ENCODE measurements at places on chromosomes 13 and 19.
A peak's percentile ranks its signal among the peaks of the same experiment; 100 is the strongest.

- DNase-seq = no peak
Measured at GRCh38 chr13:23202383-23202782, 21.6 kb downstream of the SGCG start.

- DNase-seq = no peak
Measured at GRCh38 chr13:42600943-42601342, 27.0 kb downstream of the TNFSF11 start.

GRCh38 chr13:62337109-62337880 lies 921.6 kb upstream of the PCDH20 start:
- DNase-seq = no peak

DNA sequence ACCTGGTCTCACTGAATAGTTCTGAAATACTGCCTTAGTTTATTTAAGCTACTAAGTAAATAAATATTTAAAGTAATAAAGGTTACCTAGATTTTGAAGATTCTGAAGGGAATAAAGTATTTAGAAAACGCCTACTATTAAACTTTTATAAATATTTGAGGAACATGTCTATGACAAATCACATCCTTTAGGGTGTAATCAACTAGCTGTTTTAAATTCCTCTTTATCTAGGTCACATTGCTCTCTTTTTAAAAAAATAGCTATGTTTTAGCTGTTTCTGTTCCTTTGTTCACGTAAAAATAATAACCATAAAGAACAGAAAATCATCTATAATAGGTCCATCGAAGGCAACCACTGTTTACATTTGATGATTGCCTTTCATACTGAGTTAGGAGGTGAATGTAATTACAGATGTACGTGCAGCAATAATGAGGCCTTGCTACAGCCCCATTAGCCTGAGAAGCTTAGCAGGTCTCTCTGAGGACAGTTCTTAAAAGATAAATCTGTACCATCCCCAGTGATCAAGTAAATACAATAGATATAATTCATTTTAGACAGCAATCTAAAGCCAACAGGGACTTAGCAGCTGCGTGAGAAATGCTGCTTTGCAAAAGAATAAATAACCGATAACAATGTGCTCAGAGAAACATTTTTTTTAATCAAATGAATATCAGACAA lies 449.5 kb downstream of the LIG4 start:
- DNase-seq = no peak

GRCh38 chr13:110138010-110138699 lies 168.8 kb downstream of the COL4A1 start:
- peak; percentile 42 for DNase-seq

GRCh38 chr13:51437550-51438127 lies 15.2 kb downstream of the INTS6 start:
- no peak for DNase-seq

GRCh38 chr13:78576261-78576660 lies 27.1 kb downstream of the POU4F1 start:
- DNase-seq = no peak

DNA sequence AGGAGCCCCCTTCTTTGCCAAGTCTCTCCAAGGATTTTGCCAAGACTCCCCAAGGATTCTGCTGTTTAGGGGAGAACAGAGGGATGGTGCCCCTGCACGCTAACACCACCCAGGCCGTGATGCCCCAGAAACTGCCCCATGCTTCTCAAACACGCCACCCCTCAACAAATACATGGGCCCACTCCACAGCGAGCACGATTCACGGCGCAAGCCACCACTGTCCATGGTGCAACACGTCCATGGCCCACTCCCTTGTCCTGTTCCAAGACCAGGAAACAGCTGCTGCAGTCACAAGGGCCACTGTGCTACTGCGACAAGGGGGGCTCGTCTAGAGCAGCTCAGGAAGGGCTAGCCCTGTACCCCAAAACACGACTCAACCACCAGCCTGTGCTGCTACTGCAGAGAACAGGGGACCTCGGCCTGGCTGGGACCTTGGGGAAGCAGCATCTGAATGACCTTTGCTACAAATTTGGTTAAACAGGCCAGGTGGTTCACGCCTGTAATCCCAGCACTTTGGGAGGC lies 36.5 kb upstream of the ISYNA1 start:
- DNase-seq = no peak

GRCh38 chr19:56877069-56877715 lies 36.7 kb upstream of the PEG3 start:
- no peak for DNase-seq

- no peak for DNase-seq
Measured at GRCh38 chr19:11322269-11323024, 17.0 kb downstream of the RAB3D start.

DNA sequence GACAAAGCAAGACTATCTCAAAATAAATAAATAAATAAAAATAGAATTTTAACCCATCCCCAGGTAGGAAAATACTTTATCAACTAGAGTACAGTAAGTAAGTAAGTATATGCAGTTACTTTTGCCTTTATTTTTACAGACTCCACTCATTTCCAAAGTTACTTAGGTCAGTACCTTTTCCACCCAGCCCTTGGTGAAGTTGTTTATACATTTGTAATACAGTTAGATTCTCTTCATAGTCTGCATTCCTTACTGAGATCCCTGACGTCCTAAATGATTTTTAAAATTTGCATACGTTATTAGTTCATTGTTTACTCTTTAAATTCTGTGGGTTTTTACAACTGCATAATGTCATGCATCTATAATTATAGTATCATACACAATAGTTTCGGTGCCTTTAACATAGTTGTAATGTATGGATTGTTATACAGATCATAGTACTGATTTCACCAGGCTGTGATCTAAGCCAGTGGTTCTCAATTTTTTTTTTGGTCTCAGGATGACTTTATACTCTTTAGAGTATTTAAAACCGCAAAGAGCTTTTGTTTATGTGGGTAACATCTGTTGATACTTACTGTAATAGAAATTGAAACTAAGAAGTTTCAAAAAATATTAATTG lies 10.4 kb downstream of the SETDB2 start:
- DNase-seq = no peak

GRCh38 chr13:112106478-112107141 lies 39.7 kb downstream of the SOX1 start:
- DNase-seq = no peak

DNA sequence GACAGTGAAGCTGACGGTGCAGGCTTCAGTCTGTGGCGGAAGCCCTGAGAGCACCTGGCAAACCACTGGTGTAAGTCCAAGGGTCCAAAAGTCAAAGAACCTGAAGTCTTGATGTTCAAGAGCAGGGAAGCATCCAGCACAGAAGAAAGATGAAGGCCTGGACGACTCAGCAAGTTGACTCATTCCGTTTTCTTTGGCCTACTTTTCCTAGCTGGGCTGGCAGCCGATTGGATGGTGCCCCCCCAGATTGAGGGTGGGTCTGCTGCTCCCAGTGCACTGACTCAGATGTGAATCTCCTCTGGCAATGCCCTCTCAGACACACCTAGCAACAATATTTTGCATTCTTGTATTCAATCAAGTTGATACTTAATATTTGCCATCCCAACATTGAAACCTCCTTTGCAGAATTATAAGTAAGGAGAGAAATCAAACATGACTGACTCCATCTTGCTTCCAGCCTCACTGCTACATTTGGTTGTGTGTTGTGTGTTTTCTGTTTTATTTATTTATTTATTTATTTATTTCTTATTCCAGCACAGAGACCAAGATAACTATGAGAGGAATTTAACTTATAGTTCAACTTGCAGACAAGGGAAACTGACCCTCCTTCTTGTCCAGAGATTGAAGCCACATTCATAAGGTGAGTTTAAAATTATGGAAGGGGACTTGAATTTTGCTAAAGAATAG lies 32.8 kb downstream of the IGFL2 start:
- no peak for DNase-seq

- DNase-seq = no peak
Measured at GRCh38 chr19:39940221-39940833, 5.9 kb upstream of the FCGBP start.

DNA sequence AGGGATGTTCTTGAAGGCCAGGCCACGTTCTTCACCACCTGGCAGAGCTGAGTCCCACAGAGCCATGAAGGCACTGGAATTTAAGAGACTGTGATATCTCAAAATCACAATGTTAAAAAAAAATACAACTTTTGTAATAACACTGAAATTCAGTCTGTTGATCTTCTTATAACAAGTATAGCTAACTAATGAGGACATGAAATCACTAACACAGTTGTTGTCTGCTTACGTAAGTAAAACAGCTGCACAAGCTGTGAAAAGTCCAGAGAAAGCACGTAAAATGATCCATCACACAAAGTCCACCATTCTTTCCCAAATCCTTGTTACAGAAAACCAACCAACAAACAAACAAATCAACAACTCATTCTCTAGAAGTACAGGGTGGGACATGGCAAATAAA lies 32.9 kb downstream of the FLT3 start:
- DNase-seq = no peak

GRCh38 chr13:61908906-61909615 lies 493.4 kb upstream of the PCDH20 start:
- DNase-seq = no peak

GRCh38 chr19:44973982-44974735 lies 19.0 kb downstream of the CLPTM1 start:
- no peak for DNase-seq

DNA sequence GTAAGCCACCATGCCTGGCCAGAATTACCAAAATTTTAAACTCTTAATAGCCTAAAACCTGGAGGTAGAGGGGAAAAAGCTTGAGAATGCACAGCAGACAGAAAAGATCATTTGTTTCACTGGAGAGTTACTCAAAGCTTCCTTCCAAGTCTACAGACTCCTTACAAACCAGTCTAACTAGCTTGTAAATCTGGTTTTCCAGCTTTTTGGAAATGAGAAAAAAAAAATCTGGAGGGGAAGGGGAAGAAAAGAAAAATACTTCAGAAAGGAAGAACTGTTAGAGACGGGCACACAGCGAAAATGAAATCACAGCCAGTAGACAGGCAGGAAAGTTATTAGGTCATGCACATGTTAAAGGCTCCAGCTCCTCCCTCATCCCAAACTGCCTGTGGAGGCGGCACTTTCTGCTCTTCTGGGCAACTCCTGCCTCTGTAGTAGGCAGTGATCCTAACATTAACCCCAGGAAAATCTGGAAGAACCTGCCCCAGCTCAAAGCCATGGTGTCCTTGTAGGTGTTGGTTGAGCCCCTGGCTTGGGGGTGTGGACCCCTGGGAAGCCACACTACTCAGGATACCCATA lies 17.3 kb downstream of the PARP4 start:
- no peak for DNase-seq

DNA sequence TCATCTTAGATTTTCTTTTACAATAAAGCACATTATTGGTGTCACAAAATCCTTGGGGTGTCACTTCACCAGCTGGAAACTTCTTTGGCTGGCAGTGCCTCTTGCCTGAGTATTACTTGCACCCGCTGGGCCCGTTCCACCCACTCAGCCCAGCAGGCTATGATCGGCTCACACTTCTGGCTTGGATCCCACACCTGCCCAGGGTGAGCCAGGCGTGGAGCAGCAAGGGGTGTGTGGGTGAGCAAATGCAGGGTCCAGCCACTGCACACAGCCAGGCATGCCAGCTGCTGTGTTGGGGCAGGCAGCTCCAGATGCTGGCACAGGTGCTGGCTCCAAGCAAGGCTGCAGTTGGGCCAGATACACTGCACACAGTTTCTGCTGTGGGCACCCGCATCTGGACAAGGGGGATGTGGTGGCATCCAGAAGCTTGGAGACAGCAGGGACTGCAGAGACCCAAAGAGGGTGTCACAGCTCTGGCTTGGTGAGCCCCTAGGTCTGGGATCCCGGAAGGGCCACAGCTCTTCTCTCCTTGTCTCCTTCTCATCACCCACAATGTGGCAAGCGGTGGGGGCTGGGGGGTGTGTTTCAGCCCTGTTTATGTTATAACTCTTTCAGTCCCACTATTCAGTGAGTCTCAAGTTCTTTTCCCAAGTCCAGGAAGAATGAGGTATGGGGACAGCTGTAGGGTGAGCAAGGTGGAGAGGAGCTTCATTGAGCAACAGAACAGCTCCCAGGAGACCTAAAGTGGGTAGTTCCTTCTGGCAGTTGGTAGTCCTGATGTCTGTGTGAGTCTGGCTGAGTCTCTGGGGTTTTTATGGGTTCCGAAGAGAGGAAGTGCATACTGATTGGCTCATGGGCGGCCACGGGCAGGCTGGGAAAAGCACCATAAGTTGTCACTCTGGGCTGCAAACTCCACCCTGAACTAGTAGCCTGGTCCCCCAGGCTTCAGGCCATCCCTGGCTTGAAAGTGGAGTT lies 25.3 kb upstream of the TBC1D4 start:
- DNase-seq = no peak

DNA sequence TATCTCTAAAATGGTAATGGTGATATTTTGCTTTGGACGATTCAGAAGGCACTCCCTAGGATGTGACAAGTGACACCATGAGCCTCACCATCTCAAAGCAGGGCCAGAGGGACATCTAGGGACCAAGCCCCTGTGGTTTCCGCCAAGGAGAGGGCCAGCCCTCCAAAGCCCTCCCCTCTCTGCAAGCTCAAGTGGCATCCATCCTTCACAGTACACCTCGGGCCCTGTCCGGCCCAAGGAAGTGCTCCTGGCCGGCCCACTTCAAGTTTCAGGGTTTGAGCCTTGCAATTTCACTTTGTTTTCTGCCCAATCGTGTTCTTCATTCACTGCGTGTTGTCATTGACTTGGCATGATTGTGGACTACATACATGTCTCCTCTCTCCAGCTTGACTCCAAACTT lies 82.5 kb downstream of the TSHZ3 start:
- no peak for DNase-seq

DNA sequence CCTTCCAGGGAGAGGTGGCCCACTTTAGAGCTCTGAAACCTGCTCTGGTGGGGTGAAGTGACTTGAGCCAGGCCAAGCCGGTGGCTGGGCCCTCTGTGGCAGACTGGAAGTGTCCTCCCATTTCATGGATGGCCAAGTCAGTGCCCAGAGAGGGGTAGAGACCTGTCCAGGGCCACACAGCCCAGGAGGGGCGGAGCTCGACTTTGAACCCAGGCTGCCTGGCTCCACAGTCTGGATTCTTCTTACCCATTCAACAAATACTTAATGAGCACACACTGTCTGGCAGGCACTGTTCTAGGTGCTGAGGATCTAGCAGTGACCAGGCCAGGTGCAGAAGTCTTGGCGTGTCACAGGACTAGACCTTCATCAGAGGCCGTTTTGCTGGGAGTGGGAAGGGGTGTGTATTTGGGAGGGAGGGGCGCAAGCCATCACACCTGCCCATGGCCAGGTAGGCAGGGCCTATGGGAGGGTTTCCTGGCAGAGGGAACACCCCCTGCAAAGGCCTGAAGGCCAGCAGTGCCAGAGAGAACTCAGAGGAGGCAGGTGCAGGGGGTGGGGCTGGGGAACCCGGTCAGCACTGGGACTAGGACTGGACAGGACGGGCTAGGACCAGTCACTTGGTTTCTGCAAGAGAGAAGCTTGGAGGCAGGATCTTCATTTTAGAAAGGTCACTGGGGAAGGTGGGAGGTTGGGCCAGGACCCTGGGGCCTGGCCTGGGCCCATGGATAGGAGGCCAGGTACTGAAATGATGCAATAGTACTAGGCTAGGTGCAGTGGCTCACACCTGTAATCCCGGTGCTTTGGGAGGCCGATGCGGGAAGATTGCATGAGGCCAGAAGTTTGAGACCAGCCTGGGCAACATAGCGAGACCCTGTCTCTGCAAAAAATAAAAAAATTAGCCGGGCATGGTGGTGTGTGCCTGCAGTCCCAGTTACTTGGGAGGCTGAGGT lies 31.8 kb downstream of the DNM2 start:
- no peak for DNase-seq
